ENCODE measurements at places on chromosomes 2 and 18. TPM values are rescaled to one million over a fixed set of nuclear protein-coding genes. Genes with fewer than 3 reads are reported as not detected.

Gene MARCO
- total RNA-seq: not detected

Gene ANKRD62
- total RNA-seq: not detected

DNA sequence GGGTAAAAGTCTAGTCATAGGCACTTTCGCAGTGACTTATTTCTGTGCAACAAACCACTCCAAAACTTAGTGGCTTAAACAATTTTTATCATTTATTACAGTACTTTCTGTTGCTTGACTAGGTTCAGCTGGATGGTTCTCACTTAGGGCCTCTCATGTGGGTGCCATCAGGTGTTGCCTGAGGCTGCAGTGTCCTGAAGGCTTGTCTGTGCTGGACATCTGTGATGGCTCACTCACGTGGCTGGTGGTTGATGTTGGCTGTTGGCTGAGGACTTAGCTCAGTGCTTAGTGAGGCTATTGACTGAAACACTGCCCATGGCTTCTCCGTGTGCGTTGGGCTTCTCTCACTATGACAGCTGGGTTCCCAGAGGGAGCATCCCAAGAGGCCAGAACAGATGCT is 81.4 kb upstream of the GCFC2 start:
- DNase-seq: no peak

- no peak for DNase-seq
Observed at GRCh38 chr2:168058675-168059074, 188.7 kb downstream of the STK39 start.

DNA sequence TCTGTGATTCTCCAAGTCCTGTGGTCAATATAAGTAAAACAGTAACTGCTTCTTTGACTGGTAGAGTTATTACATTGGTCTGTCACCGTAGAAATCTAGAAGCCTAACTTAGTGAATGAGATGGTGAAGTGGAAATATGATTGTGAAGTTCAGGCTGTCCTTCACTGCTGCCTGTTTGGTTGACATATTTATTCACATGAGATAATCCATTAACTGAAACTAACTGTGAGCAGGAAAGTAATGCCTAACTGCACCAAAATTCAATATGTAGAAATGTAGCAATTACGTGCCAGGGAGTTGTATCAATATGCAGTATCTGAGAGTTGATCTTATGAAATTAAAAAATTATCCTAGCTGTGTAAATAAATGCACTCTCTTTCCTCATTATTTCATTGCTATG is 147.7 kb upstream of the APCDD1 start:
- no peak for DNase-seq

DNA sequence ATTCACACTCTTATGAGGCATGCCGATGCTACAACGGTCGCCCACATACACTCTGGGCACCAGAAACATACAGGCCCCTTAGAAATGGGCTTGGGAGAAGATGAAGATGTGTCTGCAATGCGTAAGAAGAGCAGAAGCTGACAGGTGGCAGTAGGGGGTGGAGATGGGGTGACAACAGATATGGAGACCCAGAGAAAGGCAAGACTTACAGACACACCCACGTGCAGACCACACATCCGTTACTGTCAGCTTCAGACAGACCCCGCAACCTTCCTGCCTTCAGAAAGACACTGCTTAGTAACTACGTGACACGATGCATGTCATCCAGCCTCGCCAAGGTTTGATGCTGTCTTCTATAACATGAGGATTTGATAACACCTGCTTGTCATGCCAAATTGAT is 89.5 kb downstream of the ZFP36L2 start:
- DNase-seq: no peak

GRCh38 chr2:107337209-107337898 is 451.4 kb upstream of the ST6GAL2 start:
- peak; percentile 81 for DNase-seq

GRCh38 chr2:83234246-83234645 is 1224.8 kb downstream of the SUCLG1 start:
- DNase-seq: no peak

- no peak for DNase-seq
Observed at GRCh38 chr18:57128220-57128932, 18.5 kb upstream of the BOD1L2 start.

GRCh38 chr2:177315364-177315763 is 50.8 kb upstream of the NFE2L2 start:
- peak; percentile 70 for DNase-seq

- no peak for DNase-seq
Observed at GRCh38 chr2:37507051-37507410, 162.6 kb downstream of the QPCT start.

- peak; percentile 36 for DNase-seq
Observed at GRCh38 chr2:133633881-133634409, 65.7 kb upstream of the NCKAP5 start.

DNA sequence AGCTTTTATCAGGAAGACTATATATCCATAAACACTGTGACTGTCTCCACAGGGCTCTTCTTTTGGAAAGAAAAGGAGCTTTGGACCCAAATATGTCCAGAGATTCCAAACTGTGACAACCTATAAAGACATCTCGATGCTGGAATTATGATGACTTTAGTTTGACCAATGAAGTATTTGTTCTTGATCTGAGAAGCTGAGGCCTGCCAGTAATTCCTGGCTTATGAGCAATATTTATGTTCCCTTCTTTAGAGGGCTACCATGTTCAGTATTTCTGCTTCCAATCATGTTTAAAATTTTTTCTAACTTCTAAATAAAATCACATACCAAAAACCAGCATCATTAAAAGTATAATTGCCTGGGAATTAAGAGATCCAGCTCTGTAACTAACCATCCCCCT is 41.1 kb downstream of the FEZ2 start:
- DNase-seq: no peak
